Stimulated activated CD8-positive, alpha-beta memory T cell treated with anti-CD3 and anti-CD28 coated beads, Interleukin-4, amount 100 ng/mL, for 1 hour (primary cell): ENCODE measurements at places on chromosomes 7 and 10.

GRCh38 chr7:126535176-126535575 lies 717.6 kb downstream of the GRM8 start:
- DNase-seq = no peak

GRCh38 chr10:31123946-31124345 lies 92.3 kb upstream of the ZNF438 start:
- no peak for DNase-seq

DNA sequence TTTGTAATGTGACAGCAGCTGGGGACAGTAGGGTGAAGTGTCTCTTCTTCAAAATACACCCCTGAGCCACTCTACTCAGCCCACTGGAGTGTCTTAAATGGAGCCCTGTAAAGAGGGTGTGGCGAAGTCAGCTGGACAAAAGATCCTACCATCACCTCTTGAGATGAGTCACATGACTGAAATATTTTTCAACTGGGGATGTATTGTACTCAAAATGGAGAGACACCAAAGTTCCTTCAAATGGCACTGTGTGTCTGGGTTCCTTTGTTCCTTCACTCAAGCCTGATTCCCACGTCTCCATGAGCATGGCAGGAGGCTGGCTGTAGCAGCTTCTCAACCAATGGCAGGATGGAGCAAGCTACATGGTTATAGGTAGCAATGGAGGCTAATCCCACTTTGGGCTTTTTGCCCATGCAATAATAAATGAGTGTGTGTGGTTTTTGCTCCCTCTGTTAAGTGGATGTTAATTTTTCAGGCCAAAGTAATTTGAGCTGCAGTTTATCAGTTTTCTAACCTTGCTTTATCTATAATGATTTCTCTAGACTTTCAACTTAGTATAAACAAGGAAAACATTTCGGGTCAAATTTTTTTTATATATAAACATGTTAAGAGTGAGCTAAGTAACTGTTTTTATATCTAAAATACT lies 68.2 kb downstream of the CLEC2L start:
- DNase-seq = no peak

- no peak for DNase-seq
These were observed 299.0 kb upstream of the MBL2 start for GRCh38 chr10:53071505-53072125.

- DNase-seq = no peak
These were observed 64.9 kb downstream of the PLPP4 start for GRCh38 chr10:120521880-120522279.

DNA sequence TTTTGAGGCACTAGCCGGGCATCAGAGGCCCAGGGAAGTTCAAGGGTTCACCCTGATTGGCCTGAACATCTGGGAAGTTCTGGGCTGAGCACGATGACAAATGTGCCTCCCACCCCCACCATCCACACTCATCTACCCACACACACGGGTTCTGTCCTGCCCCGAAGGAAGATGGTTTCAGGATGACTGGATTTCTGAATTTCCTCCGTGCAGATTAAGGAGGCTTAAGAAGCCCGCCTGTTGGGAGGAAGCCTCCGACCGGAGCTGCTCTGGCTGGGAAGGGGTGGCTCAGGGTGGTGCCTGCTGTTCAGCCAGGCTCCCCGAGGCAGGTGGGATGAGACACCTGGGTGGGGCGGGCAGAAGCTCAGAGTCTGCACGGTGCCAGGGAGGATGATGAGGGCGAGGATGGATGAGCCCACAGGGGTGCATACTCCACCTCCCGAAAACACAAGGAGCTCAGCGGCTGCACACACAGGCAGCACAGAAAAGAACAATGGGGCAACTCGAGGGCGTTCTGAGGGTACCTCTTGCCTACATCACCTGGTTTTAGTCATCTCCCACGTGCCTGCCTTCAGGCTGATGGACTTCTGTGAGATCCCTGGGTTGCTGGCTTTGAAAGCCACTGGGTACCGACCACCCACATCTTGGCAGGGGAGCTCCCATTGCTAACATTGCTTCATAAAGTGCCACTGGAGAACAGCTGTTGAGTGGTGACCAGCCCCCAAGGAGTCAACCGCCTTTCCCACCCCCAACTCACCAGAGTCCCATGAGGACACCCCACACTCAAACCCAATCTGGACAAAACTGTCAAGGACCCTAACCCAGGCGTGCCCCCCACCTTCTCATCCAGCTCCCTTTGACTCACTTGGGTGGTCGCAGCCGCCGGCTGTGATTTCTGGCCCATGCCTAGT lies 41.2 kb downstream of the CALML3 start:
- no peak for DNase-seq

DNA sequence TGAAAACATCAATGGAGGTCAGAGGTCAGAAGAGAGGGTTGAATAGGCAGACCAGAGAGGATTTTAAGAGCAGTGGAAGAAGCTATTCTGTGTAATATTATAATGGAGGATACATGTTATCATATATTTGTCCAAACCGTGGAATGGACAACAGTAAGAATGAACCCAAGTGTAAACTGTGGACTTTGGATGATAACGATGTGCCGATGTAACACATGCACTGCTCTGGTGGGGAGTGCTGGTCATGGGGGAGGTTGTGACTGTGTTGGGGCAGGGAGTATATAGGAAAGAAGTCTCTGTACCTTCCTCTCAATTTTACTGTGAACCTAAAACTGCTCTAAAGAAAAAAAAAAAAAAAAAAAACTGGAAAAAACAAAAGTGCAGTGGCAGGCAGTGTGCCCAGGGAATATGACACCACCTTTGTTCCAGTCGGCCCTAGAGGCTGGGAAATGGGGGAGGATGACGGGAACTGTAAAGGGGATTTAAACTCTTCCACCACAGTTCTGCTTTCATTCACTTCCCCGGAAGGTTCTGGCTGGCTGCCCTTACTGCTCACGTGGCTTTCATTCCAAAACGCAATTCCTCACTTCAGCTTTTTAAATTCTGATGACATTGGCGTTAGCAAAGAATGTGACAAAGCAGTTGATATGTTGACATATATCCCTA lies 113.7 kb upstream of the ANKRD1 start:
- DNase-seq = no peak
